OCI-LY7 (cell line): ENCODE measurements at places on chromosomes 16 and 17.

DNA sequence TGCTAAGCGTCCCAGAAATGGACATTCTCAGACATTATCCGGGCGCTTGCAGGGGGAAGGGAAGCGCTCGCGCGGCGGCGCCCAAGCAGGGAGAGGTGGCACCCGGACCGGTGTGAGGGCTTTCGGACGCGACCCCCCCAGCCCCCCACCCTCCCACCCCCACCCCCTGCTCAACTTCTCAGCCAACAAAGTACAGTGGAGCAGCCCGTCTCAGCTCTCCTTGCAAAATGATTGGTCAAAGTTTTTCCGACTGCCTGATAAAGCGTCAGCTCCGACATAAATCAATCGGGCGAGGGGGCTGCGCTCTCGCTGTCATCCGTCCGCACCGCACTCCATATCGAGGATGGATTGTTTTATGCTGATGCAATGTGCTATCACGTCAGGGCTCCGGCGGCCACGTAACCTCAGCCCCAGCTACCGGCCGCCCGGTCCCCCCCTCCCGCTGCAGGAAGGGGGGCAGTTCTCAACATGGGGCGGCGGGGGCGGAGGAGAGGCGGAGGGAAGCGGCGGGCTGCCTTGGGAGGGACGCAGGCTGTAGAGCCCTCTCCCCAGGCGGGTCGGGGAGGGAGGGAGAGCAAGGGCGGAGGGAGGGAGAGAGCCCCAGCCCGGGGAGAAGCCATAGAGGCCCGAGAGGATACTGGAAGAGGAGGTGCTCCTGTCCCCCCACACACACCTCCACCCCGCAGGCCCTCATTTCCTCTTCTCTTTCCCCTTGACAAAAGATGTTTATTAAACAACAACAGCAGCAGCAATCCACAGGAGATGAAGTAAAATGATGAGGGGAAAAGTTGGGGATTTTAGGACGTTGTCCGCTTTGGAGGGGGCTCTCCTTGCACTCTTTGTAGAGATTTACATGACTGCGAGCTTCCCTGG is at the start of gene HOXB9:
Gene HOXB9, minus strand, starts transcription at position 114 of the 873 bp plus-strand sequence. Its CDS starts 89 bp downstream, at position 25.
- no peak for DNase-seq

DNA sequence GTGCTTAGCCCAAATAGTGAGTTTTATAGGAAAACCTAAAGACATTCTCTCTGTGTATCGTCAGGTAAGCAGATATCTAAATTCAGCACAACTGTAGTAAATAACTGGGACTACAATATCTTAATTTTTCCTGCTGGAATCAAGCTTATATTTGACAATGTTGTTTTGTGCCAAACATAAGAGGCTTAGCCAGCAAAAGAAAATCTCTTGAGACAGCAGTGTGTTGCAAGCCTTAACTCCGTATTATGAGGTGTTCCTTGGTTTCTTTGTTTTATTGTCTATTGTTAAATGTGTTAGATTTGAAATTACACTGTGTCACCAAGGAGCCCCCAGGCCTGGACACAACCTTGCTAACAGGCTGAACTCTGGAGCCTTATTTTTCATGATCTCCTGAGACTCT is 1570.6 kb upstream of the GOT2 start:
- no peak for DNase-seq

DNA sequence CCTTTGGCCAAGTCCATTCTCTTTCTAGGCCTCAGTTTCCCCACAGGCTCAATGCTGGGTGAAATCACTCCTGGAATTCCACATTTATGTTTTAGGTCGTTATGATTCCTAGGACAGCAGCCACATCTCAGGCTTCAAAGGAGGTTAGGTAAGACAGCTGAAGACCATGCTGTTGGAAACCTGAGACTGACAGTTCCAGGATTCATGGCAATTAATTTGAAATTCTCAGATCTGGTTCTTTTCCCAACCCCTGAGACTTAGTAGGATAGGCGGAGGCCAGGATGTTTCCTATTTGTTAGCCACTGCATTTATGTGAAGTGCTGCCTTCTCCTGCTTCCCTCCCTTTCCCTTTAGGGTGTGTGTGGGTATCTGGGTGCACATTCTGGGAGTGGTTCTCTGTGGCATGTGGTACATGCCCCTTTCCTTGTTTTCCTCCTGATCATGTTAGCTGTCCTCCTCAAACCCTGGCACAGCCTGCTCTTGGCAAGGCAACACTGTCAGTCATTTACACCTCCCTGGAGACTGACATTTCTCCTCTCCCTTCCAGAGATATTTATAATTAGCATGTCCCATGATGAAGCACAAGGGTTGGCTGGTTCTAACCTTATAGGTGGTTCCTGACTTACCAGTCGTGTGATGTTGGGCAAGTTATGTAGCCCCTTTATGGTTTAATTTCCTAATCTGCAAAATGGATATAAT is 91.4 kb upstream of the SALL1 start:
- no peak for DNase-seq

- peak; percentile 18 for DNase-seq
Observed at GRCh38 chr17:10875430-10875851, 37.6 kb upstream of the PIRT start.

DNA sequence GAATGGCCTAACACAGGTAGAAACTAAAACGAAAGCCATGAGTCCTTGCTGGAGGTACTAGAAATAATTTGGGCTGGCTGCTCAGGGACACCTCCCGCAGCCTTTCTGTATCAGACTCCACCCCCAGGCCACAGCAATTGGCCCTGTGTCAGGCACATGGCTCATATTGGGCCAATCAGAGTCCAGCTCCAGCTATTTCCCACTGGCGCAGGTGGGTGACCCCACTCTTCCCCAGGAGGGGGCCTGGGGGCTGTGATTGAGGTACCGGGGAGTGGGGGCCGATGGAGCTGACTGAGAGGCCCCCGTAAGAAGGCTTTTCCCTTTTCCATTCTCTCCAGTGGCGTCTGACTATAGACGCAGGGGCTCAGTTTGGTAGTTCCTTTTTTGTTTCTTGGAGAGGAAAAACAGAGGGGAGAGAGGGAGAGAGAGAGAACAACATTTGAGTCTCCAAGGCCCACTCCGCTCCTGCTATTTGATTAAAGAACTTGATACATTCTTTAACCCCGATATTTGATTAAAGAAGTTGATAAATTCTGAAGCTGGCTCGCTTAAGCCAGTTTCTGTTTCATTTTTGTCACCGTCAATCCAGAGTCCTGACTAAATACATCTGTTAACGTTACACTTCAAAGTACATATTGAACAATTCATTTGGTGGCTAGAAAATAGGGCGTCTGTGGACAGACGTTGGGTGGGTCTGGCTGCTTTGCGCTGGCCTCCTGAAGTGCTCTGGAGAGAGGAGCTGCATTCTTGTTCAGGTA is 26.3 kb downstream of the FOXL1 start:
- DNase-seq = peak; percentile 45

DNA sequence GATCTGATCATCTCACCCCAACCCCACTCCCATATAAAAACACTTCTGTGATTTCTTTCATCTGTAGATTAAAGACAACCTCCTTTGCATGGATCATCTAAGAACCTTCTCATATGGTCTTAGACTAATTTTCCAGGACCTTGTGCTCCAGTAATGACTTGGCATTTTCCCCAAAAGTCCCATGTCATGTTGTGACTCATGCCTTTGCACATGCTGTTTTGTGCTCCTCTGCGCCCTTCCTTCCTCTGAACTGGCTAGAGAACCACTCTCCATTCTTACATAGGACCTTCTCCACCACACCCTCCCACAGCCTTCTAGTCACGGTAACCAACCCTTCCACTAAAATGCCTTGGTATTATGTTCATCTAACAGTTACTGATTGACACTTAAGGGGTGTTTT is 99.5 kb upstream of the AXIN2 start:
- DNase-seq = no peak

DNA sequence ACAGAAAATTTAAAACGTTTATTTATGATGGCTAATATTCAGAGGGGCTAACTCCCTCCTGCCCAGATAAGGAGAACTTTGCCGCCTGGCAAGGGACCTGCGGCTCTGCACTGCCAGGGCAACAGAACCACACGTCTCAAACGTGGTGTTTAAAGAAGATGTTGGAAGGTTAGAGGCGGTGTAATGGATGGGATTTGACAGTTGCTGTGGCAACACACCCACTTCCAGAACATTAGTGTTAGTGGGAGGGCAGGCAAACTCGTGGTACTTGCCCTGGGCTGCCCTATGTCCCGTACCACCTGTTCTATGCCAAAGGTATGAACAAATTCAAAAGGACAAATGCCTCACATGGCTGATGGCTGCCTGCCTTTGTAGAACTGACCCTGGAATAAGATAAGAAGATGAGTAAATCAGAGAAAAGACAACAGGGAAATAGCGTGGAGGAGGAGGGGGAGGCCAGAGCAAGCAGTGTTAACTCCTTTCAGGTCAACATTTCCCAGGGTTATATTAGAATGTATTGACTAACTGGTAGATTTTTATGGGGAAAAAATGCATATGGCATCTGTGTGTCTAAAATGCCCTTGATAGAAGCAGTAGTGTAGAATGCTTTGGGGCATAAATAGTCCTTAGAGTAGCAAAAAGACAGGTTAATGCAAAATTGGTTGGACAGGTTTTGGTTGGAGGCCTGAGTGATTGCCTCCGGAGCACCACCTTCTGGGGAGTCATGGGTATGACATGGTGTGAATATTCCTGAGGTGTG is 30.8 kb downstream of the HLF start:
- peak; percentile 67 for DNase-seq

DNA sequence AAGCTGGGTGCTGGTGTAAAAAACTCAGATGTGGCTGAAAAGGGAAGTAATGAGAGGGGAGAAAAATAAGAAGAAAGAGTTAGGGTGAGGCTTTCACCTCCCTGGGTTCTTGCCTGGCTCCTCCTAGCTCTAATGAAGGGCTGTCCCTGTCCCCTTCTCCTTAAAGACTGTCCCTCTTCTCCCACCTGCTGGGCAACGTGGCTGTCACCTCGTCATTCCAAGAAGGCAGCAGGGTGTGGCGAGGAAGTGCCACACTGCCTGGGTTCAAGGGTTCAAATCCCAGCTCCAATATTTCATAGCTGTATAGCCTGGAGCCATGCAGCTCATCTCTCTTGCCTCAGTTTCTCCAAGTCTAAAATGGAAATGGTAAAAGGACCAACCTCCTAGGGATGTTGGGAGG is 122.5 kb upstream of the CACNG5 start:
- no peak for DNase-seq

- no peak for DNase-seq
Observed at GRCh38 chr16:89395150-89396142, 94.9 kb downstream of the ANKRD11 start.

DNA sequence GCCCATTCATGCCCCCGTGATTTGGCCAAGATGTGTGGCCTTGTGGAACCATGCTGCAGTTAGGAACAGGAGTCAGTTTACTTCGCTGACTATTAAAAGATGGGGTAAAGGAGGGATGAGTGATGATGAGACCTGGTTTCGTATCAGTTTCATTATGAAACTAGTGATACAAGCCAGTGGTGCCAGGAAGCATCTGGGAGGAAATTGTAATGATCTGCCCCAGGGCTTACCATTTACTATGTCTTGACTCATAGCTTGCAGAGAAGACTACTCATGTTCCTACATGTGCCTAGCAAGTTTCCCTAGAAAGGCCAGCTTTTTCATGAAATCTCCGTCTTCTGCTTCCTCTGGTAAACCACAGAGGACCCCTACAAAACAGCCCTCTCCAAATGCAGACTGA is 23.2 kb downstream of the CDH3 start:
- no peak for DNase-seq

DNA sequence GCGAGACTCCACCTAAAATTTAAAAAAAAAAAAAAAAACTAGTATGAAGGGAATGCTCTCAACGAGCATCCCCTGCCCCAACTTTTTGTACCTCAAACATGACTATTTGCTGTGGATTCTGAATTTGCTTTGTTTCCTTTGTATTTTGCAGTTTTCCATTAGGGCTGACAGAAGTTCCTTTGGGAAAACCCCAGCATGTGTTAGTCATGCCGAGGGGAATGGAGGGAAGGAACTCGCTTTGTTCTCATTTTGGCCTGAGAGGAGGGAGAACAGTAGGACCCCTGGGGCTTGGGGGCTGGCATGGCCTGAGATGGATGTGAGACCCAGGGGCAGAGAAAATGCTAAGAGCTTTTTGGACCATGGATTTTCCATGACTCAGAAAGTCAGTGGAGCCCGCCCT is 20.5 kb downstream of the KRT9 start:
- no peak for DNase-seq

DNA sequence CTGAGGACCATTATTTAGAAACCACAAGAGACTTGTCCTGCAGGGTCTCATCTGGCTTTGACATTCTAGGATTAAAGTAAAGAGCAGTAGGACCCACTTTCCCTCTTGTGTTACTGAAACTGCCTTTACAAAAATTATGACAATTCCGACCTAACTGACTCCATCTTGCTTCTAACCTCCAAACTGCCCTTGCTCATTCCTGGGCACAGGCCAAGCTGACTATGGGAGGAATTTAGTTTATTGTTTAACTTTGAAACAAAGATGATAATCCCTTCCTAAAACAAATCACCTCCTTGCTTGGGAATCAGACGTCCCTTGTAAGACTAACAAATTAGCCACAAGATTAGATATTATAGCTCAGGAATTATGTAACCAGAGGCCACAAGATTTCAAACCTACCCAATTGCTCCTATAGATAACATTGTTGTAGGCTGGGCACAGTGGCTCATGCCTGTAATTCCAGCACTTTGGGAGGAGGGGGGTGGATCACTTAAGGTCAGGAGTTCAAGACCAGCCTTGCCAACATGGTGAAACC is 87.0 kb upstream of the FBXO47 start:
- DNase-seq = no peak

DNA sequence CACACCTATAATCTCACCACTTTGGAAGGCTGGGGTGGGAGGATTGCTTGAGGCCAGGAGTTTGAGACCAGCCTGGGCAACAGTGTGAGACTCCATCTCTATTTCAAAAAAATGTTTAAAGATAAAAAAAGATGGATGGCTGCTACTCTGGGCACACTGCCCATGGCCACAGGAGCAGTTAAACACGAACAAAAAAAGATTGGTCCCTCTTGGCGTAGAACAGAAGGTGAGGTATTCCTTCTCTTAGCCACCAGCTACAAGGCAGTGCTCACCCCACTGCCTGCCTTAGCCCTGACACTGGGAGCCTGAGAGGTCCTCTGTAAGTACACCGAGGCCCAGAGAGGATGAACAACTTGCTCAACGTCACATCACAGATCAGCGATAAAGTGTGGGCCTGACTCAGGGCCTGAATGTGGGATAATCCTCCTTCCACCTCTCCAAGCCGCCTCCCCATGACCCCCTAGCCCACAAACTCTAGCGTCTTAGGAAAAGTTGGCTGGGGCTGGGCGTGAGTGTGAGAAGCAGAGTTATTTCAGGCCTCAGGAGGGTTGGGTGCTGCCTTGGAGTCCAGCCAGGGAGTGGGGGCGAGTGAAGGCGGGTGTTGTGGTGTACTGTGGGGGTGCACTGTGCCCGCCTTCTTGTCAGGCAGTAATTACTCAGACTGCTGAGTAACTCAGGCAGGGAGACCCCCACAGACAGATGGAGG is 2.3 kb upstream of the DPH1 start:
- no peak for DNase-seq
